ENCODE measurements at places on chromosomes 5 and 9.

- no peak for DNase-seq
These were observed 319.3 kb upstream of the ZNF608 start for GRCh38 chr5:125065741-125066140.

DNA sequence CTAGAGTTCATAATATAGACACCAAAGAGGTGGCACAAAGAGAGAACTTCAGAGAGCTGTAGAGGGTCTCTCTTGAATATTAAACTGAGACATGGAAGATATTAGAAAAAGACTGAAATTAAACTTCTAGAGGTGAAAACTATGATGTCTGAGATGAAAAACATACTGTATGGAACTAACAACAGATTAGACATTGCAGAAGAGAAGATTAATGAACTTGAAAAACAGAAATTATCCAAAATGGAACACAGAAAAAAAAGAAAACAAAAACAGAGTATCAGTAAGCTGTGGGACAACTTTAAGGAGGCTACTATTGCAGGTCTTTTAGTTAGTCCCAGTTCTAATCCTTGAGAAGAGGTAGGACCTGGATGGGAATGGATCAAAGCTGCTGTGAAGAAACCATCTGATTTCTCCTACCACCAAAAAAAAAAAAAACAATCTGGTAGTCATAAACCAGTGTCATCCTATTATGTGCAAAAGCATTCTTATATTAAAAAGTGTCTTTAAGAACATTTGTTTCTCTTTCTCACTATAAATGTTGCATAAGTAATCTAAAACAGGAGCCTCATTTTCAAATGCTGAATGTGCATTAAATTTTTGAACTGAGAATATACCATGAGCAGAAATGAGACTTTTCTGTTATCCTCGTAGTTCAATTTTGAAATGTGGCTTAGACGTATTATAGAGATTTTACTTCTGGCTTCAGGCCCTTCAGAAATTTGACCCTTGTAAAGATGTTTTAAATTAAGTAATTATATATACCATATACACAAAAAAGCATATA, 96.2 kb downstream of the ERMP1 start:
- DNase-seq: no peak

DNA sequence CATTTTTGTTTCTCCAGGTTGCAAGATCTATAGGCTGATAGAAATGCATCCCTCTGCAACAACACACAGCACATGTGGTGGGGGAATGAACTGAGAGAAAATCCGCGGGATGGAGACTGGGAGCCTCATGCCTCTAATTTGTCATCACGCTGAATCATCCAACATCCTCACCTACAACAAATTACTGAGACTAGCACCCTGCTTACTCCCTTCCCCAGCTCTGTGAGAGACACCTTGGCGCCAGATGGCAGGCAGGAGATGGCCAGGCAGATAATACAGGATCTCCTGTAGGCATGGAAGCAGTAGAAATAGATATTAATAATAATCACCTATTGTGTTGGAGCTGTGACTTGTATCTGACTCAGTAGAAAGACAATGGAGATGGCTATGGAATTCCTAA, 276.9 kb downstream of the SEMA5A start:
- no peak for DNase-seq

DNA sequence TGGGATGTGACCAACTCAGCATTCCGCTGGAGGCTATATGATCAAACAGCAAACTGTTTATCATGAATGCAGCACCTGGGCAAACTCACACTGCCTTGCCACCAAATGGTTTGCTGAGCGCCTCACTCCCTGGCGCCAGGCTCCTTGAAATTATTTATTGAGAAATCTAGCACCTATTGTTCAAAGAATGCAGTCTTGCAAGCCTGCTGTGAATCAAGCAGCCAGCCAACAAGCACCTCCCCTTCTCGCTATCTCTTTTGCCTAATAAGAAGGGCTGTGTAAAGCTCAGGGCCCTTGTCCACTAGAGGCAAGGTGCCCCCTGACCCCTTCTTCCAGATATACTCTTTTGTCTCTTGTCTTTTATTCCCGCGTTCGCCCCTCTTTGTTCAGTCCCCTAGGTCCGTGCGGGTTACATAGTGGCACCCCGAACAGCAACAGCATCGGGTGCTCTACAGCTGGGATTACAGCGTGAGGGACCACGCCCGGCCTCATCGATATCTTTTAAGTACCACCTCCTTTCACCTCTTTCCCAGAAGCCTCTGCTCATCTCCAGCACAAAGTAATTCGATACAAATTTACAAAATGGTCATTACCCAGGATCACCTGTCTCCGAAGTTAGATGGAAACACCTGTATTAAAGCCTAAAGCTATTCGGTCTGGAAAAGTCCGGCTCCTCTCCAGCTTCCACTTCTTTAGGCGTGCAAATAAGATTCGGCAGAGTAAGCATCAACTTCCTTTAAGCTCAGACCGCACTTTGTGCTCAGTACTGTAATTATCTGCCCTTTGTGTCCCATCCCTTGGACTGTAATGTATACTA, 896 bp downstream of the RIGI start:
- DNase-seq: no peak

GRCh38 chr5:59674763-59675162, 218.8 kb downstream of the PDE4D start:
- no peak for DNase-seq

DNA sequence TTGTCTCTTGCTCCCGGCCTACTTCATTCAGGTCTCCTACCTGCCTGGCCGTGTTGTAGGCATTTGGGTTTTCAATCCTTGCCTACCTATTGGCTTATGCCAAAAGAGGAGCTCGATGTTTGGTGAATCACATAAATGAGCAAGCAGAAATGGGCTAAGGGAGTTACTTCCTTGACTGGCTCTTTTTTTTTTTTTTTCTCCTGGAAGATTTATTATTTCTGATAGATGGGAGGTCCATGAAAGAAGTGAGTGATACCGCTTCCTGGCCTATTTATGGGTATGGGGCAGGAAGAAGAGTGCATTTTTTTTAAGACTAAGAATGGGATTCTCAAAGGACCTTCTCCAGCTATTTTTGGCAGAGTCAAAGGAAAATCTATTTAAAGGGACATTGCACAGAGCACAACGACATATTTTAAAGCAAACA, 294.1 kb downstream of the ARHGAP26 start:
- DNase-seq: no peak

DNA sequence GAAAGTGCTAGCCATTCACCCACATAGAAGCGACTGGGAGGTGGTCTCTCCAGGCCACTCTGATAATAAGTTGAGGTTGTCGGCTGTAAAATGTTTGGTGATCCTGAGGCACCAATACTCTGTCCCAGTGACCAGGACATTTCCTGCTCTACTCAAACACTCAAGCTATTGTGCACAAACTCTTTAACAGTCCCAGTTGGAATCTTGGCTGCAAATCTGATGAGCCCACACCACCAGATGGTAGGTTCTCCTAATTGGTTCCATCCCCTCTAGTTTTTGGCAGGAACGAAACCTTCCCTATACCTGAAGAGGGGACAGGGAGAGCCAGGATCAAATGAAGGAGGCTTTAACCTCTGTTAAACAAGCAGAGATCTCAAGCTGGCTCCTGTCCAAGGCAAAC, 14.3 kb downstream of the GRIA1 start:
- no peak for DNase-seq

DNA sequence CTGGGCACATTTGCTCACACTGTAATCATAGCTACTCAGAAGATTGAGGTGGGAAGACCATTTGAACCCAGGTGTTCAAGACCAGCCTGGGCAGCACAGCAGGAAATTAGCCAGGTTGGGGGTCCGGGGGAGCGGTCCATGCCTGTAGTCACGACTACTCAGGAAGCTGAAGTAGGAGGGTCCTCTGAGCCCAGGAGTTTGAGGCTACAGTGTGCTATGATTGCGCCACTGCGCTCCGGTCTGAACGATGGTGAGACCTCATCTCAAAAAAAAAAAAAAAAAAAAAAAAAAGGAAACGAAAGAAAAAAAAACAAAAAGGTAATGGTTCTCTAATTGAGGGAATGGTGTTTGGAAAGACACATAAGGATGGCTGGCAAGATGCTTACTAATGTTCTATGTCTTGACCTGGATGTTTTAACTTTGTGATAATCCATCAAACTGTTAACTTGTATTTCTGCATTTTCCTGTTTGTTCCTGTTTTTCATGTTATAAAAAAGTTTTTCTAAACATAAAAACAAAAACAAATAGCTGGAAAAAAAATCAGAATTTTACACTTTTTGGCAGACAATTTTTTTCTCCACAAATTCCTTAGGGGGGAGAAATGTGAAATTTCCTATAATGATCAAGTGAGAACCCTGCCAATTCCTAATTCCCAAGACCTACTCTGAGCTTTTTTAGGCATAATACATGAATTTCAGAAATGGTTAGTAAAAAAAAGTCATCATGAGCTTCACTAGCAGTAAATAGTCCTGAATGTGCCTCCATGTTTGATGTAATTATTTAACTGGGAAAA, 96.9 kb downstream of the DENND1A start:
- DNase-seq: no peak

GRCh38 chr5:29930316-29930715, 1263.2 kb upstream of the CDH6 start:
- no peak for DNase-seq

- DNase-seq: no peak
These were observed 792.0 kb upstream of the ZNF608 start for GRCh38 chr5:125538469-125538868.

DNA sequence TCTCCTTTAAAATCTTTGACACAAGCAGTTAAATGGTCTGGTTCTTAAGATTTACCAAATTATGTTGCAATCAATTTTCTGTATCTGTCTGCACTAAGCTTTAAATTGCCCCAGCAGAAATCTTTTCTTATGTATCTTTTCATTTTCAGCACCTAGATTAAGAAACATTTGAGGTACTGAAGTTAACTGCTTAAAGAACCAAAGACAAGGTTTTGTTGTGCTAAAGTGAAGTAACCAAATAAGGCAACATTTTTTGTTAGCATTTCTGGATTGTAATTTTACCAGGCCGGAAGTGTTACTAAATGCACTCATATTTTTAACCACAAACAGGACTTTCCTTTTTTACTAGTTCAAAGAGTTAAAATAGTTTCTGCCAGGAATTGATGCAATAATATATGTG, 24.1 kb upstream of the MTAP start:
- DNase-seq: no peak

DNA sequence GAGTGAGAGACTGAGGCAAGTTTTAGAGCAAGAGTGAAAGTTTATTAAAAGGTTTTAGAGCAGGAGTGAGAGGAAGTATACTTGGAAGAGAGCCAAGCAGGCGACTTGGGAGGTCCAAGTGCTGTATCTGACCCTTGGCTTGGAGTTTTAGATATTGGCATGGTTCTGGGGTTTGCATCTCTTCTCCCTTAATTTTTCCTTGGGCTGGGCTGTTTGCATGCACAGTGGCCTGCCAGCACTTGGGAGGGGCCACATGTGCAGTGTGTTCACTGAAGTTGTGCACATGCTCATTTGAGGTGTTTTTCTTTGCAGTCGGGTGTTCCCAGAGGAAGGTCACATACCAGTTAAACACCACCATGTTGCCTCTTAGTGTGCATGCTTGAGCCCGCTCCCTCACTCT, 464.1 kb downstream of the DMRT2 start:
- no peak for DNase-seq

- no peak for DNase-seq
These were observed 110.1 kb downstream of the OSTF1 start for GRCh38 chr9:75198436-75198835.

DNA sequence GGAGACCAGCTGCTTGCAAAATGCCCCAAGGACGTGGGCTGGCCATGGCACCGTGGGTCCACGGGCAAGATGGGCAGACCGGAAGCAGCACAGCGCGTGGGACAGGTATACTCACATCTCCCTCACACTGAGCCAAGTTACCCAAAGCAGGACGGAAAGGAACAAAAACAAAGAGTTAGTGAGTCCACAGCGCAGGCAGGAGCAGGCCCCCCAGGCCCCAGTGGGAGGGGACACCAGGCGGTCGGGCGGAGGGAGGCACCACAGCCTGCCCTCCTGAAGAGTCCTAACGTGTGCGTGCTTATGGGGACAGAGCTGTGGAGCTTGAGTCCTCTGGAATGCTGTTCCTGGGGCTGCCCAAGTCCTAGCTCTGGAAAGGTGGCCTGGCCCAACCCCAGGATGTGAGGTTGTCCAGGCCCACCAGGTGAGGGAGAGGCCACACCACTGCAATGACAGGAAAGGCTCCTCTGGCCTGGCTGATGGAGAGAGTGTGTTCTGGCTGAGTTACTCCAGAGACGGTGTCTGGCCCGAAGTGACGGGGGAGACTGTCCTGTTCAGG, 15.2 kb downstream of the SH3GLB2 start:
- DNase-seq: no peak

DNA sequence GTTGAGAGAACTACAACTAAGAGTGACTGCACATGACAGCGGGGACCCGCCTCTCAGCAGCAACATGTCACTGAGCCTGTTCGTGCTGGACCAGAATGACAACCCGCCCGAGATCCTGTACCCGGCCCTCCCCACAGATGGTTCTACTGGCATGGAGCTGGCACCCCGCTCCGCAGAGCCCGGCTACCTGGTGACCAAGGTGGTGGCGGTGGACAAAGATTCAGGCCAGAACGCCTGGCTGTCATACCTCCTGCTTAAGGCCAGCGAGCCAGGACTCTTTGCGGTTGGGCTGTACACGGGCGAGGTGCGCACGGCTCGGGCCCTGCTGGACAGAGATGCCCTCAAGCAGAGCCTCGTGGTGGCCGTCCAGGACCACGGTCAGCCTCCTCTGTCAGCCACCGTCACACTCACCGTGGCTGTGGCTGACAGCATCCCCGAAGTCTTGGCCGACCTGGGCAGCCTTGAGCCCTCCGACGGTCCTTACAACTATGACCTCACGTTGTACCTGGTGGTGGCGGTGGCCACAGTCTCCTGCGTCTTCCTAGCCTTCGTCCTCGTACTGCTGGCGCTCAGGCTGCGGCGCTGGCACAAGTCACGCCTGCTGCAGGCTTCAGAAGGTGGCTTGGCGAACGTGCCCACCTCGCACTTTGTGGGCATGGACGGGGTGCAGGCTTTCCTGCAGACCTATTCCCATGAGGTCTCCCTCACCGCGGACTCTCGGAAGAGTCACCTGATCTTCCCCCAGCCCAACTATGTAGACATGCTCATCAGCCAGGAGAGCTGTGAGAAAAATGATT, 2.1 kb downstream of the PCDHGA7 start:
- DNase-seq: no peak

DNA sequence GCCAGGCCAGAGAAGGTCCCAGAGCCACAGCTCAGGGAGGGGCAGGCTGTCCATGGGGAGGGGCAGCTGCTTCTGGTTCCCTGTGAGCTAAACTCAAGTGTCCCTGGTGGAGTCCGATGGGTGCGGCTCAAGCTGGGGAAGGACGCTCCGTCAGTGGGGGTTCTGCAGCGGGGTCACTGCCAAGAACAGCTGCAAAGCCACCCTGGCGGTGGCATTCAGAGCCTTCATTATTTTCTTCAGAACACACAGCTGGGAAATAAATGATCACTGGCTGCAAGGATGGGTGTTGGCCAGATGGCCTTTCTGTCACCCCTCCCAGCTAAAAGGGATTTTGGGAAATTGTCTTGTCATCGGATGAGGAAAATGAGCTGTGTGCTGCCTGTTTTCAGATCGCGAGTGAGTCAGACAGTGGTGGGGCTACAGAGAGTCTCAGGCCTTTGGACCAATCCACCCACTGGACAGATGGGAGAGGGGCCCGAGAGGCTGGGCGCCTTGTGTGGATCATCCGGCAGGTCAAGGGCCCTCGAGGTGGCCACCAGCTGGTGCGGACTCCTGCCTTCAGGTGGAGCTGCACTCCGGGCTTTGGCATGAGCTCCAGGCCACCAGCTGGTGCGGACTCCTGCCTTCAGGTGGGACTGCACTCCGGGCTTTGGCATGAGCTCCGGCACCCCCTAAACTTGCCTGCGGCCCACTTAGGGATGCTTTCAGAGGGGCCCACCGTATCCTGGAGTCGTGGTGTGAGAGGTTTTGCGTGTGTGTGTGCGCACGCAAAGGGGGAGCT, 17.9 kb upstream of the GFPT2 start:
- DNase-seq: no peak

GRCh38 chr5:77970891-77971290, 194.8 kb upstream of the TBCA start:
- DNase-seq: no peak

All from stimulated activated CD8-positive, alpha-beta memory T cell treated with anti-CD3 and anti-CD28 coated beads, Interleukin-4, amount 100 ng/mL, for 1 hour (primary cell).